Stimulated activated CD4-positive, alpha-beta T cell treated with anti-CD3 and anti-CD28 coated beads, TNF-alpha, amount 100 ng/mL, for 1 hour (primary cell): ENCODE measurements at places on chromosomes 16 and 17.

GRCh38 chr17:68301438-68301959 lies 10.2 kb downstream of the ARSG start:
- DNase-seq, result no peak

DNA sequence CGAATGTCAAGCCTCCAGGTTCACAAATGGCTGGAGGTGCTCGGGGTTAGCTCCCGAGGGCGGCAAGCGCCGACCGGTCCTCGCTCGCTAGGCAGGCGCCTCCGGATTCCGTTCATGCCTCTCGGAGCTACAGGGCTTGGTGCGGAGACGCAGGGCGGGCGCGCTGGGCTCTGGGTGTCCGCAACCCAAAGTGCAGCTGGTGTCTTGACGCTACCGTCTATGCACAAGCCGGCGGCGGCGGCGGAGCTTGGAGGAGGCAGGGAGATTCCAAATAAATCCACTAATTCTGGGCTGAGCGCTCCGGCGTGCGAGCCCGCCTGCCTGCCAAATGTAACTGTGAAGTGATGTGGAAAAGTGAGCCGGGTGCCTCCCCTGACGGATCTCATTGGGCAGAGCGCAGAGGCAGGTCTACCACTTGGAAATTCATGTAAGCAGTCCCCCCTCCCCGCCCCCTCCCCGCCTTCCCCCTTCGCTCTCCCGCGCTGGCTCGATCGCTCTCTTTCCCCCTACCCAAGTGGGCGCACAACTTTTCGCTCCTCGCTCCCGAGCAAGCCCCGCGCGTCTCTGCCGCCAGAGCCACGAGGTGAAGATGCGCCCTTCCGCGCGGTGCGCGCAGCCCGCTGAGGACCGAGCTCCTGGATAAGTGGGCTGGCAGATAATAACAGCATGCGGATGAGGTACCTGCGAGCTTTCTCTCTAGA lies at the start of gene CDH8:
TSS of gene CDH8 (minus strand) at position 338 of the 701 bp plus-strand sequence. CDS start 15,035 bp downstream, outside the sequence.
- DNase-seq, result no peak

DNA sequence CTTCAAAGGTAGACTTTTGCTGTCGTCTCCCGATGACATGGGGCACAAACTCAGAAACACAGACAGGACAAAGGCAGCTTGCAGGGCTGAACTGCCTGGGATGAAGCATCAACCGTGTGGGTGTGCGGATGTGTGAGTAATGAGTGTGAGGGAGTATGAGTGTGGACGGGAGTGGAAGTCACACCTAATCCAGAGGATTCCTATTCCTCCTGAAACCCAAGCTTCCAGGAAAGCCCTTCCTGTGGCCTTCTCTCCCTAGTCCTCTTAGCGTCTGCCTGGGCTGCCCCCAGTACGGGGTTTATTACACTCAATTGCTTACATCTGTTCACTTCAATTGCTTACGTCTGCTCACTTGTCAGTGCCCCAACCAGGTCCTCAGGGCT lies 2.3 kb upstream of the IL4R start:
- DNase-seq, result no peak

DNA sequence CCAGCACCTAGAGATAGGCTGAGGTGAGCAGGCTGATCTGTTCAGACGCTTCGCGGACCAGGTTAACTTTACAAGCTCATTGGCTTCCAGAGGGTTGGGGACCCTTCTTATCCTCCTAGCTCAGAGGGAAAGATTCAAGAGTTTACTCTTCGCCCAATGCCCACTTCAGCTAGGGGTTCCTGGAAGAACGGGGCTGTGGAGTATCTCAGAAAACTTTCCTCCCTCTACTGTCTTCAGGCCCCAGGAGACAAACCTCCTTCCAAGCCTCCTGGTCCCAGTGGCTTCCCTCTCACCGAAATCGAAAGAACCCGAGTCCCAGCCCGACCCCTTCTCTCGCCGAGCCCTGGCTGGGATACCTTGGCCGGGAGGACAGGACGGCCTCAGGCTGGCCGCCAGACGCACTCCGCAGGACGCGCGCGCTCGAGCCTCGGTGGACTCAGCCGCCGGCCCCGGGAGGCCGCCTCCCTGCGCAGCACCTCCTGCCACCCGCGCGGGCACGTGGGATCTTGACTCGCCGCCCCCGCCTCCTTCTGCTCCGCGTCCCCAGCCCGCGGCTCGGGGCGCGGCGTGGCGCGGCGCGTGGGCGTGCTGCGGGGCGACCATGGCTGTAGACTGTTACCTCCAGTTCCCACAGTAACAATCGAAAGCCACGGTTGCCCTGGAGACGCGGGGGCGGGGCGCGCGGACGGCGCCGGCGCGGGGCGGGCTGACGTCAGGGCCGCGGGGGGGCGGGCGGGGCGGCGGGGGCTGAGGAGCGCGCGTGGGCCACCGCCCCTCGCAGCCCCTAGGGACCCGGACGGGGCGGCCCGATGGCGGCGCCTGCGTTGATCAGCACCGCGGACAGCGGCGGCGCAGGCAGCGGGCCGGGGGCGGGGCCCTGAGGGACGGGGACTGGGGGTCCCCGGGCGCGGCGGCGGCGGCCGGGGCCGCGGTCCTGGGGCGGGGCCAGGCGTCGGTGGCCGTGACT lies 5.3 kb upstream of the HIC1 start:
- DNase-seq, result peak; percentile 87

DNA sequence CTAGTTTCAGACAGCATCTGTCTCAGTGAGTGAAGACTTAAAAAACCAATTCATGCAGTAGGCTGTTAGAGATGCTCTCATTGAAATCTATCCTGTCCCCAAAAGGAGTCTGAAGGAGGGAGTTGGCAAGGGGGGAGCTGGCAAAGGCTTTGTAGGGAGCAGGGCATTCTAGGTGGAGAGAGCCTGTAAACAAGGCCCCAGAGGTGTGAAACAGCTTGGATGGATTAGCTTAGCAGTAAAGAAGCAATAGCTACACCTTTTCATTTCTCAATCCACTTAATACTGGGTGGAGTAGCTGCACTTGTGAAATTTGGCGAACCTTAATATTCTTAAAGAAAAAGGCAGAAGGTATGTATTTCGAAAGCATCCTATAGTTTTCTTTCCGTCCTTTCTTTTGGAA lies 61.8 kb downstream of the KSR1 start:
- DNase-seq, result no peak

DNA sequence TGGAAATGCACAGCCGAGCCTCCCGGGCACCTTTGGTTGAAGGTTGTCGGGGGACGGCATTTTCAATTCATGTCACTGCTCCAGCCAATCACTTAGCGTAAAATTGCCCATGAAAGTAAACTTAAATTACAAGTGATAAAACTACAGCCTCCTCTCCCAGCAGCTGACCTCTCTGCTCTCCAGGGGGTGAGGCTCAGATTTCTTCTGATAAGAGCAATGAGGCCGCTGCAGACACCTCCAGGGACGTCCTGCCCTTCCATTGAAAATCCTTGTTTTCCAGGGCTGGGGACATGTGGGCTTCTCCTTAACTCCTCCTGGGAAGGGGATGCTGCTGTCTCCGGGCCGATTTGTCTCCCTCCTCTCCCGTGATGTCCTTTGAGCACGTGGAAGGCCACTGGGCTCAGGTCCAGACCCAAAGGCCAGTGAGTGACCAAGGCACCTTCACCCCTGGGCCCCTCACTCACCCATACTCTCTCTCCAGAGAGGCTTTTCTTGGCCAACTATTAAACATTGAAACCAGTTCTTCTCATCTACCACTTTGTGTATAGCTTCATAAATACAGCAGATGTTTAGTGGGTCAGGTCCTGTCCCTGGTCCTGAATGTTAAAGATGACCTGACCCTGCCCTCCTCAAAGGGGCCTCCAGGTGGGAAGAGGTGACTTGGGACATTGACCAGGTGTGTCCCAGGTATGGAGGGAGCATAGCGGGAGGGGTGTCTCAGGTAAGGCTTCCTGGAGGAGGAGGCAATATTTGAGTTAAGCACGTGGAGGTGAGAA lies 52.3 kb downstream of the MGAT5B start:
- no peak for DNase-seq

DNA sequence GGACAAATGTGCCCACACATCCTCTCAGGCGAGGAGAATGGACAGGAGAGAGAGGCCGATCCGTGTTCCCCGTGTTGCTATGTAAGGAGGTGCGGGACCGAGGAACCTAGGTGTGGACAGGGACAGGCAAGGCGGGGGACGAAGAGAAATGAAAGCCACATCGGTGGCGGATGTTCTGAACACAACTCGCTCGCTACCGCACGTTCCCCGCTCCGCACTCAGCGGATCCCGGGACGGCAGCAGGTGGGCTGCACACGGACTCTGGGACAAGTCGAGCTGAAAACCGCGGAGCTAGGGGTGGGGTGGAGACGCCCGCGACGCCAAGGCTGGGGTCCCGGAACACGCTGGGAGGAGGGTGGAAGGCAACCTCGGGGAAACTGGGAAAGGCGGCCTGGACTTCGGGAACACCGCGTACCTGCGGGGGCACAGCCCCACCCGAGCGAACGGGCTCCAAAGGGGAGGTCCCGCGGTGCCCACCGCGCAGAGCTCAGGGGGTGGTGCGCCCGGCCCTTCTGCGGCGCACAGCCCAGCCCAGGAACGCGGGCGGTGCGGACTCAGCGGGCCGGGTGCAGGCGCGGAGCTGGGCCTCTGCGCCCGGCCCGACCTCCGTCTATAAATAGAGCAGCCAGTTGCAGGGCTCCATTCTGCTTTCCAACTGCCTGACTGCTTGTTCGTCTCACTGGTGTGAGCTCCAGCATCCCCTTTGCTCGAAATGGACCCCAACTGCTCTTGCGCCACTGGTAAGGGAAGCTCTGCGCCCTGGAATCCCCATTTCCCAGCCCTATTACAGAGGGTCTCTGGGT lies at the start of gene MT1E:
TSS of gene MT1E (plus strand) at position 642 of the 803 bp plus-strand sequence. CDS start at position 713, 71 bp downstream.
- peak; percentile 59 for DNase-seq

DNA sequence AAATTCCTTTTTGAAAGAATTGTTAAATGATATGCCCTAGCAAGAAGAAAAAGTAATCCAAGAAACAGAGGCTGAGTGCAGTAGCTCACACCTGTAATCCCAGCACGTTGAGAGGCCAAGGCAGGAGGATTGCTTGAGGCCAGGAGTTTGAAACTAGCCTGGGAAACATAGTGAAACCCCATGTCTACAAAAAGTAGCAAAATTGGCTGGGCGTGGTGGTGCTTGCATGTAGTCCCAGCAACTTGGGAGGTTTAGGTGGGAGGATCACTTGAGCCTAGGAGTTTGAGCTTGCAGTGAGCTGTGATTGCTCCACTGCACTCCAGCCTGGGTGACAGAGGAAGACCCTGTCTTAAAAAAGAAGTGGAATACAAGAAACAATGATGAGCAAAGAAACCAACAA lies 56.1 kb downstream of the NT5M start:
- DNase-seq, result no peak

- DNase-seq, result no peak
These were observed 3.1 kb downstream of the MRC2 start for GRCh38 chr17:62630365-62631085.

DNA sequence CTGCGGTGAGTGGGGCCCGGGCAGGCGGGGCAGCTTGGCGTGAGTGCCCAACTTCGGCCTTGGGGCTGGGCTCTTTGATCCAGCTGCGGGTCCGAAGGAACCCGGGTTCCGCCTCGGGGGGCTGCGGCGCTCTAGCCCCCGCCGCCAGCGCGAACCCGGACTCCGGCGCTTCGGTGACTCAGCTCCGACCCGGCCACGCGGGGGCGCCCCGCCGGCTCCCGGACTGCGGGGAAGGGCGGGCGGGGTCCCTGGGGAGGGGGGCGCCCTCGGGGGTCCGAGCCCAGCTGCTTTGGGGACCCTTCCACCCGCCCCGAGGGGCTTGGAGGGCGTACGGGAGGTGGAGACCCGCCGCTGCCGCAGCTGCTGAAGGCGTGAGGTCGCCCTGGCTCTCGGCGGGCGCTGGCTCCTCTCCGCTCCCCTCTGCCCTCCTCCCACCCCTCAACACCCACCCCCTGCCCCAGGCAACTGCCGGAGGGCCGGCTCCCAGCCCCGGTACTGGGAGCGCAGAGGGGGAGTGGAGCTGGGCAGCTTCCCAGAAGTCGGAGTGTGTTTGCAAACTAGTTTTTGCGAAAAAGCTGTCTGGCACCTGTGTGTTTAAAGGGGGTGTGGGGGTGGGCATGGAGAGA lies 516 bp downstream of the CPNE2 start:
- peak; percentile 3 for DNase-seq

- DNase-seq, result no peak
These were observed 115.4 kb upstream of the CDC42EP4 start for GRCh38 chr17:73427198-73427597.

DNA sequence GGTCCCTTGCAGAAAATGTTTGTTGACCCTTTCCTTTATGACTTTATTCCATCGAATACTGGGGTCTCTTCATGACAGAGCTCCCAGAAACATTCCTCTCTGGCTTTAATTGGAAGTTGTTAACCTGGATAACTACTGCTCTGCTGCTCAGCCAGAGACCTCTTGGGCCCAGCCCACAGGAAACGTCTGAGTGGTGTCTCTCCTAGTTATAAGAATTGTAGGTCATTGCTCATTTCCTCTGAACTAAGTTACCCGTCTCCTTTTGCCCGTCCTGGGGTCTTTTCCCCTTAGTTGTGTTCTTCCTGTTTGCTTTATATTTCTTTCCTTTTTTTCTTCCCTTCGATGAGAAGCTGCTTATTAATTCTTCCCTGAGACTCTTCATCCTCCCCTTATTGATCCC lies 9.0 kb downstream of the MAP2K6 start:
- no peak for DNase-seq

DNA sequence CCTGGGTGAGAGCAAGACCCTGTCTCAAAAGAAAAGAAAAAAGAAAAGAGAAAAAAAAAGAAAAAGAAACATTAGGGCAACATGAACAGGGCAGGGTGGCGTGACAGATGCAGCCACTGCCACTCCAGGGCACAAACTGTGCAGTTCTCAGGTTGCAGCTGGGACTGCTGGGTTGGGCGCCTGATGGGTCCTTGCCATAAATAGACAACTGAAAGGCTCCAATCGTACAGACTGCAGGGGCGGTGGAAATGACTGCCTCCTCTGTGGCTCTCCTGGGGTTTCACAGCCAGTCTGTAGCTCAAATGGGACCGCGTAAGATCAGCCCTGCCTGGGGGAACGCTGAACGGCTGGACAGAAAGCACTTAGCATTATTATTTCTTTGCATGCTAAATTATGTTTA lies 130.7 kb downstream of the CPPED1 start:
- DNase-seq, result no peak

GRCh38 chr17:42913522-42913921 lies 12.9 kb downstream of the G6PC1 start:
- no peak for DNase-seq
